ENCODE measurements at places on chromosomes 16 and 17.

GRCh38 chr17:59331929-59332748 lies 684 bp downstream of the YPEL2 start:
- no peak for DNase-seq

DNA sequence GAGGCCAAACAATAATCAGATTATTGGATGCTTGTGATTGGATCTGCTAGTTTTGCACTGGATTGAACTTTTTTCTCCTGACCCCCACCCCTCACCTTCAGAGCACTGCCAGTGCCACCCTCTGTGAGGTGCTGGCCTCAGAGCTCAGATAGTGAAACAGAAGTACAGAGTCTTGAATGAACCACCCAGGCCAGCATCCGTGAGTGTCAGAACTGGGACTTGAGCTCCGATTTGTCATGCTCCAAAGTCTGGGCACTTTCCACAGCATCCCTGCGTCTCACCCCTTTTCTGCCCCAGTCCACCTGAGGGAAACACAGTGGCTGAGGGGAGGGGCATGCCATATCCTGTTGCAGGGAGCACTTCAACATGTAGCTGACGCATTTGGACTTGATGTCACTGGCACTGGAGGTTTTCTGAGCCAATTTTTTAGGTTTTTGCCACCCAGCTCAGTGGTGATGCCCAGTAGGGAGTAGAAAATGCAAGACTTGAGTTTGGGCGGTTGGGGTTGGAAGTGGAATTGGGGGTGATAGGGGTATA lies 47.3 kb downstream of the SMPD3 start:
- no peak for DNase-seq

DNA sequence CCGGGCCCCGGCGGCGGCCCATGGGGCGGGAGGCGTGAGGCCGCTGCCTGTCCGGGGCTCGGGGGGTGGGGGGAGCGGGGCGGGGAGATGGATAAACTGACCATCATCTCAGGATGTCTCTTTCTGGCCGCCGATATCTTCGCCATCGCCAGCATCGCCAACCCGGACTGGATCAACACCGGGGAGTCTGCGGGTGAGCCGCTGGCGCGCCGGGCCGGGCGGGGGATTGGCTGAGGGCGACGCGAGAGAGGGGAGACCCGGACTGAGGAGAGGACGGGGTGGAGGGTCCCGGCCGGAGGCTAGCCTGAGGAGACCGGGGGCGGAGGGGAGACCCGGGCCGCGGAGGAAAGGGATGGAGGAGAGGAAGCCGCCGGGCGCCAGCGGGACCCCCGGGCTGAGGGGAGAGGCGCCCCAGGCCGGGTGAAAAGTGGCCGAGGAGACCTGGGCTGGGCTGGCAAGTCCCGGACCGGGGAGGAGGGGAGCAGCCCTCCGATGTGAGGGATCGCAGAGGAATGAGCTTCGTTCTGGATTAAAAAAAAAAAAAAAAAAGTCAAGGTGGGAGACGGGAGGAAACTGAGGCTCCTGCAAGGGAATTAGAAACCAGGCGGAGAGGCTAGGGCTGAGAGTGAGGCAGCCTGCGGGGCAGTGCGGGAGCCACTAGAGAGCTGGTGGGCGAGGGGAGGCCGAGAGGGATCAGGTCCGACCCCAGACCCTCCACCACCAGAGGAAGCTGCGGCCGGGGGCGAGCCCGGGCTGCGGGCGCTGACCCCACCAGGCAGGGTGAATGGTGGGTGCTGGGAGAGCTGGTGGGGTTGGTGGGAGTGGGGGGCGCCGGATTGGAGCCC lies 526 bp downstream of the MOSMO start:
- peak; percentile 38 for DNase-seq

GRCh38 chr17:41492351-41492750 lies 2.6 kb upstream of the KRT36 start:
- DNase-seq: no peak

DNA sequence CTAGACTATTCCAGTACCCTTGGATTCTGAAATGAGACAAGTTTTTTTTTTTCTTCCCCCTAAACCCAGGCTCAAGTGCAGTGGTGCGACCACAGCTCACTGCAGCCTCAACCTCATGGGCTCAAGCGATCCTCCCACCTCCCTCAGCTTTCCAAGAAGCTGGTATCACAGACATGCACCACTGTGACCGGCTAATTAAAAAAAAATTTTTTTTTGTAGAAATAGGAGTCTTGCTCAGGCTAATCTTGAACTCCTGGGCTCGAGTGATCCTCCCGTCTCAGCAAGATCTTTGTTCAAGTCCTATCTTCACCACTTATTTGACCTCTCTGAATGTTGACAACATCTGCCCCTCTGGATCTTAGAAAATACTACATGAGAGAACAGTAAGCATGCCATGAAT lies 26.6 kb upstream of the CORO6 start:
- no peak for DNase-seq

GRCh38 chr17:42706732-42707131 lies 24.4 kb downstream of the CNTNAP1 start:
- no peak for DNase-seq

- no peak for DNase-seq
Measured at GRCh38 chr16:711548-712320, 3.2 kb upstream of the METRN start.
